Smooth muscle cell of the coronary artery (primary cell): ENCODE measurements at places on chromosomes 1 and 21. TPM values are rescaled to one million over a fixed set of nuclear protein-coding genes. Genes with fewer than 3 reads are reported as not detected.

Gene IL12RB2
- total RNA-seq: not detected in 2 replicates

Gene SPRR4
- total RNA-seq: not detected in 2 replicates

Gene FAM177B
- total RNA-seq: not detected in 2 replicates

Gene DENND2D
- 2.5 and 8.5 TPM in 2 replicates for total RNA-seq

Gene ATP1A4
- total RNA-seq: not detected in 2 replicates

Gene GAS5
- total RNA-seq: 474 and 585 TPM in 2 replicates

Gene FCAMR
- total RNA-seq: not detected in 2 replicates

Gene CSF3R
- total RNA-seq: not detected in 2 replicates

Gene BCAN
- 0.08 TPM in 1 of 2 replicates, not detected in the other for total RNA-seq

Gene HSD11B1
- total RNA-seq: 0.45 and 71.1 TPM in 2 replicates

Gene BMP8A
- 0.08 and 0.47 TPM in 2 replicates for total RNA-seq

Gene MAEL
- not detected in 2 replicates for total RNA-seq

Gene CD5L
- total RNA-seq: not detected in 2 replicates

Gene TBX19
- 0.53 and 1.4 TPM in 2 replicates for total RNA-seq

Gene SLC6A17
- total RNA-seq: under 0.01 and 0.82 TPM in 2 replicates

Gene SLC2A5
- total RNA-seq: 1.1 and 23.5 TPM in 2 replicates

Gene CELA3A
- not detected in 2 replicates for total RNA-seq

Gene GPN2
- total RNA-seq: 10.7 and 13.1 TPM in 2 replicates

Gene RPL5
- total RNA-seq: 1,039 and 1,667 TPM in 2 replicates
